ENCODE measurements at places on chromosomes 4 and X.

GRCh38 chr4:174378951-174379350, 95.2 kb downstream of the CEP44 start:
- DNase-seq: no peak

DNA sequence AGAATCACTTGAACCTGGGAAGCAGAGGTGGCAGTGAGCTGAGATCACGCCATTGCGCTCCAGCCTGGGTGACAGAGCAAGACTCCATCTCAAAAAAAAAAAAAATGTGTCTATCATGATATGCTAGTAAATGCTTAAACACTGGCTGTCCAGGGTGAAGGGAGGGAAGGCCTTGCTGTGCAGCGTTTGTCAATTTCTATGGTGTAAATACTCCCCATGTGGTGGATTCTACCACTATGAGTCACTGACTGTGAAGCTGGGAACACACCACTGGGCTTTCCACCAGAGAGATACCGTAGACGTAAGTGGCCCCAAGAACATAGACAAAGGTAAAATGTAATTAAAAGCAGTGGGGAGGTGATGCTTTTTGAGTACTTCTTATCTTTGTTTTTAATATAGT, 51.3 kb upstream of the LEF1 start:
- no peak for DNase-seq

DNA sequence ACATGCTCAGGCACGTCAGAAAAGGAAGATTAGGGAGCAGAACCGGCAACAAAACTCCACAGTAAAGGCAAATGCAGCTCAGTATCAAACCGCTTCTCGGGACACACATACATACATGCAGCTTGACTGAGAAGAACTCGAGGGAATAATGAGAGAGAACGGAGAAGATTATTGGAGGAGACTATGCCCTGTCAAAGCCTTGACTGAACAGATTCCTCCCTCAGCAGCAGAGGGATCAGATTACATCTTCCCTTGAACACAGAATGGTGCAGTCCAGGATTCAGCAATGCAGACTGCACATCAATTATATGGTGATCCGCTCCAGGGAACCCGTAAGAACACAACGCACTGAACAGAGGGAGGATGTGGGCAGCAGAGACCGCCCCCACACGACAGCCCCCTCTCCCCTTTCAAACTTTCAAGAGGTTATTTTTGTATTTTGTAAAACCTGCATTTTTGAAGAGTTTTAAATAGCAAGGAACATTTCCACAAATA, 183.2 kb downstream of the FBXW7 start:
- peak; percentile 91 for DNase-seq

GRCh38 chr4:128757712-128758111, 51.8 kb upstream of the JADE1 start:
- DNase-seq: no peak

DNA sequence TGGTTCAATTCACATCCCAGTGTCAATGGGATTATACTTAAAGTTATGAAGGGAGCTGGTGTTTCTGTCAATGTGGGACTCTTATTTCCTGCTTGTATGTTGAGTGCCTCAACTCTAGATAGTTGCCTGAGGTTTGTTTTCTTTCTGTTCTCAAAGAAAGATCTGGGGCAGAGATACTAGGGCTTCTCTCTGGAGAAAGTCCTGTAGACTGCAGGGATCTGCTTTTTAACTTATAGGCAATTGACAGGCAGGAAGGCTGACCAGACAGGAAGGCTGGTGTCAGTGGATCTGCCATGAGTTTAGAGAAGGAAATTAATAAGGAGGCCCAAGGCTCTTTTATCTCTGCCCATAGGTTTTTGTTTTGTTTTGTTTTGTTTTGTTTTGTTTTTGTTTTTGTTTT, 64.0 kb upstream of the PRKX start:
- no peak for DNase-seq

GRCh38 chrX:21155916-21156315, 218.3 kb upstream of the CNKSR2 start:
- DNase-seq: no peak

DNA sequence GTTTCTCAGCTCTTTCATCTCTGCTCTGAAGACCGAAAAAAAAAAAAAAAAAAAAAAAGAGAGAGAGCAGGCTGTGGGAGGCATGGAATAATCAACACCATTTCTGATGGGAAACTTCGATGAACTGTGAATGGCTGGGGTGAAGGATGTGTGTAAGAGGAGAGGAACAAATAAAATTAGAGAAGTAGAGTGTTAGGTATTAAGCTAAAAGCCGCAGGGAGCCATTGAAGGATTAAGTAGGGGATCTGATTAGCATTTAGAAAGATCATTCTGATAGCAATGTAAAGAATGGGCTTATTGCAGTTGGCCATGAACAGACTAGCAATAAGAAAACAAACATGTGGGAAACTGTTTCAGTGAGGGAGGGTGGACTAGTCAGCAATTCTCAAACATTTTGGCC, 33.6 kb upstream of the JADE1 start:
- DNase-seq: no peak

GRCh38 chr4:14792702-14793227, 209.5 kb upstream of the CPEB2 start:
- no peak for DNase-seq

DNA sequence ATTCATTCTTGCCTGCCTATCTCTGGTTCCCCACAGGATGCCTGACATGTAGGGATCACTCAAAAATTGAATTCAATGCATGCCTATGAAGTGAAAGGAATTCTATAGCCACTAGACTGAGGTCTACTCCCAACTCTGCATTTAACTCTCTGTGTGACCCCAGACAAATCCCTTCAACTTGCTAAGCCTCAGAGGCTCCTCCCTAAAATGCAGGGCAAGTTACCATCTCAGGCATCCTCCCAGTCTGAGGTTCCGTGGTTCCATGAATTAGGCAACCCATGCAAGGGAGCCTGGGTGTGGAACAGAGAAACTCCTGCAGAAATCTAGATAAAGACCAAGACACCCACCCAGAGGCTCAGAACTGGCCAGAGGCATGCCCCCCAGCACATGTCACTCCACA, 6.6 kb downstream of the SRPX start:
- no peak for DNase-seq

DNA sequence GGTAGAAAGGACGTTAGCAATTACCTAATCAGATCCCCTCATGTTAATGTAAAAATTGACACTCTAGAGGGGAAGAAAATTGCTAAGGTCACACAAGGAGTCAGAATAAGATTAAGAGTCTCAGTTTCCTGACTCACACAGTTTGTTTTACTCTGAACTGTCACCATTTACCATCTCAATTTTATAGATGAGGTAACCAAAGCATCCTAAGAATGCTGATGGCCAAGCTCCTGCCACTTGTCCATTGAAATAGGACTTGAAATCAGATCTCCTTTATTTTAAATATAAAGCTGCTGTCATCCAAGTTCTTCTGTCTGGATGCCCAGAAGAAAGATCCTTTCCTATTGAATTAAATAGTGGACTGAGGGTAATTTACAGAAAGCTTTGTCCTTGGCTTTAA, 114.8 kb upstream of the VAMP7 start:
- no peak for DNase-seq

- no peak for DNase-seq
Observed at GRCh38 chrX:33725535-33726210, 406.4 kb downstream of the FAM47A start.

- DNase-seq: no peak
Observed at GRCh38 chrX:135973025-135973547, 702 bp downstream of the MMGT1 start.

DNA sequence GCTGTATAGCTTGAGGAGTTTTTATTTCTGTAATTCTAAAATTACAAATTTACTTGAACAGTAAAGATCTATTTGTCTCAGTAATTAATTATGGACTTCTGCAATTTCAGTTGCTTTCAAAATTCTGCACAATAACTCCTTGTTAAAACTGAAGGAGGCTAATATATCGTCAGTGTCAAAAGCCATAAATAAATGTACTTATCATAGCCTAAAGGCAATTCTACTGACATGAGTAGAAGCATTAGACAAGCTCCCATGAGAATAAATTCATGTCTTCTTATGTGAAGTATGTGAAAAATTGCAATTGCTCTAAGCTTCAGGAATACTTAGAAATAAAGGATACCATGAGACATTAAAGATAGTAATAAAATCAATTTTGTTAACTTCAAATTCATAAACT, 381.2 kb upstream of the PCDH10 start:
- DNase-seq: no peak

- DNase-seq: no peak
Observed at GRCh38 chr4:86586160-86586572, 7.9 kb upstream of the PTPN13 start.

DNA sequence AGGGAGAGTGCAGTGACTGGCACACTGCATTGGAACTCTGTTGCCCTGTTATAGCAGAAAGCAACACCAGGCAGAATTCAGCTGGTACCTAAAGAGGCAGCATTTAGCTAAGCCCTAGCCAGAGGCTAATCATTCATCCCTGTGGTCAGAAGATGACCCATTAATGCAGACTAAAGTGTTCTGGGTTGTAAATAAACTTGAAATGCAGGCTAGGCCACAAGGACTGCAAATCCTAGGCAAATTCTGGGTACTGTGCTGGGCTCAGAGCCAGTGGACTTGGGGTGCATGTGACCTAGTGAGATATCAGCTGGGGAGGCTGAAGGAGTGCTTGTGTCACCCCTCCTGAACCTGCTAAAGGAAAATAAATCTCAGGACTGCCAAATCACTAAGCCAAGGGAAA, 91.2 kb downstream of the LPAR4 start:
- no peak for DNase-seq

GRCh38 chrX:116318672-116319071, 117.7 kb upstream of the SLC6A14 start:
- DNase-seq: no peak

- no peak for DNase-seq
Observed at GRCh38 chrX:103158317-103158621, 56.6 kb upstream of the BEX4 start.

DNA sequence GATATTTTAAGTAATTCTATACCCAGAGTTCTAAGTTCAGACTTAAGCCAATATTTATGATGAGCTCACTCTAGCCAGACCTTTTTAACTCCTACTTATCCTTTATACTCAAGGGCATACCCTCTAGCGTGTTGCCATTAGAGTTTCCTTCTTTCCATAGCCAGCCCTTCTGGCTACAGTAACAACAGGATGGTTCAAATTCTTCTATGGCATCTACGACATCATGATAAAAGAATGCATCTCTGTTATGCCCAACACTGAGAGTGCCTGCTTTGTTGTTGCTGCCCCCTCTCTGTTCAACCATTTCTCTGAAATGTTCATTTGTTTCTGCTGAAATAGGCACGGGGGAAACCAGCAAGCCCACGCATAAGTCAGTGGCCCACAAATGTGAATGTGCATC, 104.5 kb downstream of the UBE2NL start:
- no peak for DNase-seq

- DNase-seq: peak; percentile 11
Observed at GRCh38 chr4:66000510-66001117, 330.3 kb upstream of the EPHA5 start.

GRCh38 chr4:101252721-101253120, 94.6 kb downstream of the PPP3CA start:
- peak; percentile 18 for DNase-seq

DNA sequence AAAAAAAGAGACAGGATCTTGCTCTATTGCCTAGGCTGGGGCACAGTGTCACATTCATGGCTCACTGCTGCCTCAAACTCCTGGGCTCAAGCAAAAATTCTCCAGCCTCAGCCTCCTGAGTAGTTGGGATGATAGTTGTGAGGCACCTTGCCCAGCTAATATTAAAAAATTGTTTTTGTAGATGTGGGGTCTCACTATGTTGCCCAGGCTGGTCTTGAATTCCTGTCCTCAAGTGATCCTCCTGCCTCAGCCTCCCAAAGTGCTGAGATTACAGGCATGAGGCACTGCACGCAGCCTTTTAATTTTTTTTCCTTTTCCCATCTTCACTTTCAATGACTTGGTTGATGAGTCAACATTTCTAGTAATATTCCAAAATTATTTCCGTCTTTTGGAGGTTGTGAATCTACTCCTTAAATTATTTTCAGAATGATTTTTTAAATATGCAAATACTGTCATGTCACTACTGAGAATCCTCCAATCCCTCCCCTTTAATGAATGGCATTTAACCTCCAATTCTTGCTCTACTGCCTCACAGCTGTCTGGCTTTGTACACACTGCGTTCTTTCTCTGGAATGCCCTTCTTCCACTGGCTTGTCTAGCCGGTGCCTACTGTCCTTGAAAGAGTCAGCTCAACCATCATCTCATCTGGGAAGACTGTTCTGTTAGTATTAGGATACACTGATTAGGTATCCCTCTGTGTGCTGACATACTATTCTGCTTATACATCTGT, 27.5 kb upstream of the DCTD start:
- DNase-seq: no peak

Data from NCI-H1105 treated with DMSO at 0.1 percent for 48 hours (cell line).